ENCODE measurements at places on chromosomes 11 and 22.

- H3K27ac ChIP-seq = no peak overlapping the region
- no peak overlapping the region for H3K4me3 ChIP-seq
- no peaks in the 10 kb centered on the region for H3K4me1 ChIP-seq
- no peaks in the 10 kb centered on the region for H3K36me3 ChIP-seq
- no peaks in the 10 kb centered on the region for H3K27me3 ChIP-seq
Observed at GRCh38 chr22:37345863-37346504, 63.7 kb downstream of the CYTH4 start.

GRCh38 chr11:15704064-15704463 lies 589.3 kb downstream of the INSC start:
- DNase-seq = no peak
- H3K4me3 ChIP-seq = no peak overlapping the region
- no peaks in the 10 kb centered on the region for H3K4me1 ChIP-seq
- no peaks in the 10 kb centered on the region for H3K36me3 ChIP-seq
- no peak overlapping the region for H3K27ac ChIP-seq

DNA sequence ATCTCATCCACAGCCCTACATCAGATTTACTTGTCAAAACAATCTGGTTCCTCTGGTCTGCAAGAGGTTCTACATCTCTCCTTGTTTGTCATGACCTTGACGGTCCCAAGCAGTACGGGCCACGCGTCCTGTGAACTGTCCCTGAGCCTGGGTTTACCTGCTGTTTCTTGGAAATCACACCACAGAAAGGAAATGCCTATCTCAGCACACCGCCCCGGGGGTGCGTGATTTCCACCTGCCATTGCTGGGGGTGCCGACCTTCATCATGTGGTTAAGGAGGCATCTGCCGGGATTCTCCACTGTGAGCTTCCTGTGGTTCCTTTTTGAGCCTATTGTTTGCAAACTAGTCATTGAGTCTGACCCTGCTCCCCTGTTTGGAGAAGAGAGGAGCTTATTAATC lies 1363.4 kb downstream of the BRD1 start:
- no peak overlapping the region for H3K27ac ChIP-seq
- H3K4me1 ChIP-seq = no peaks in the 10 kb centered on the region
- peaks cover 3% of the 10 kb centered on the region for H3K27me3 ChIP-seq

GRCh38 chr11:8384199-8384821 lies 120.6 kb upstream of the LMO1 start:
- no peaks in the 10 kb centered on the region for H3K27me3 ChIP-seq
- no peak overlapping the region for H3K4me3 ChIP-seq
- H3K36me3 ChIP-seq = no peaks in the 10 kb centered on the region
- H3K4me1 ChIP-seq = no peaks in the 10 kb centered on the region
- no peak for DNase-seq
- H3K27ac ChIP-seq = no peak overlapping the region

GRCh38 chr11:8232849-8233606 lies 30.6 kb downstream of the LMO1 start:
- H3K27me3 ChIP-seq = peaks cover 14% of the 10 kb centered on the region
- H3K4me3 ChIP-seq = no peak overlapping the region
- no peaks in the 10 kb centered on the region for H3K36me3 ChIP-seq
- H3K4me1 ChIP-seq = no peaks in the 10 kb centered on the region
- H3K27ac ChIP-seq = no peak overlapping the region

GRCh38 chr11:42598341-42598740 lies 713.5 kb upstream of the API5 start:
- H3K4me1 ChIP-seq = no peaks in the 10 kb centered on the region
- DNase-seq = no peak
- no peaks in the 10 kb centered on the region for H3K36me3 ChIP-seq

Measured in DND-41 (cell line).